ENCODE measurements at places on chromosomes 3 and 15. TPM values are rescaled to one million over a fixed set of nuclear protein-coding genes. Genes with fewer than 3 reads are reported as not detected.

The RTP4 gene
- total RNA-seq = 5.4 TPM

The CFAP44 gene
- 8.8 TPM for total RNA-seq

The CAPN3 gene
- 8.1 TPM for total RNA-seq

The TICRR gene
- 0.37 TPM for total RNA-seq

The CCR2 gene
- 4.1 TPM for total RNA-seq

The PPP1R14D gene
- 23.4 TPM for total RNA-seq

The PLSCR5 gene
- total RNA-seq = not detected

The DNAH12 gene
- 0.52 TPM for total RNA-seq

The SLC51B gene
- total RNA-seq = 0.37 TPM

The MORC1 gene
- not detected for total RNA-seq

The RHO gene
- not detected for total RNA-seq

The OR5K2 gene
- total RNA-seq = not detected

The IGSF11 gene
- total RNA-seq = 5.3 TPM

The MYO9A gene
- total RNA-seq = 33.4 TPM

The SPSB4 gene
- 0.29 TPM for total RNA-seq

The ITGB5 gene
- 257 TPM for total RNA-seq

The HCLS1 gene
- 48.7 TPM for total RNA-seq

The DUOXA2 gene
- total RNA-seq = 87.1 TPM

The ADCY5 gene
- 25.8 TPM for total RNA-seq

The GOLGA8G gene
- total RNA-seq = not detected

The UACA gene
- 62.2 TPM for total RNA-seq

The CHST2 gene
- 5.8 TPM for total RNA-seq

The SATB1 gene
- 39.9 TPM for total RNA-seq

The AMIGO3 gene
- total RNA-seq = 0.43 TPM

The PPARG gene
- total RNA-seq = 13.0 TPM

The VWA5B2 gene
- total RNA-seq = not detected

The ARPP21 gene
- 0.40 TPM for total RNA-seq

The ZNF620 gene
- 3.2 TPM for total RNA-seq

The TMEM39A gene
- total RNA-seq = 35.3 TPM

The STRA6 gene
- 0.75 TPM for total RNA-seq

The GHSR gene
- total RNA-seq = not detected

The GABRB3 gene
- total RNA-seq = 91.6 TPM

The CORO2B gene
- 2.9 TPM for total RNA-seq
